Aorta (tissue), 5 donors: ENCODE measurements at places on chromosomes 5 and 9.

DNA sequence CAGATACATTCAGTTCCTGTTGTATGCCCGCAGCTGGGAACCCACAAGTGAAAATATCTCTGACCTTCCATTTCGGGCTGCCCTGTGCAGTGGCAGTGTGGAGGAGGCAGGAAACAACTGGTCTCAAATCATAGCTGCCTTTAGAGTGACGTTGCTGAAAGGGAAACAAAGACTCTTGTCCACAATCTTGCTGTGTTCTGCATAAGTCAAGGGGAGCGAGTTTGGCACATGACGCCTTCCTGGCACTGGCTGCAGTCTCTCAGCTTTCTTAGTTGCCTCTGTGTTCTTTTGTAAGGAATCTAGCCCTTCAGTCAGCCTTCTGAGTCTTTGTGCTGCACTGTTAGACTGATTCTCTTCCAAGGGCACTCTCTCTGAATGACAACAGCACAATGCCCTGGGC lies 24.0 kb downstream of the ADAMTS16 start:
- no peak for DNase-seq

DNA sequence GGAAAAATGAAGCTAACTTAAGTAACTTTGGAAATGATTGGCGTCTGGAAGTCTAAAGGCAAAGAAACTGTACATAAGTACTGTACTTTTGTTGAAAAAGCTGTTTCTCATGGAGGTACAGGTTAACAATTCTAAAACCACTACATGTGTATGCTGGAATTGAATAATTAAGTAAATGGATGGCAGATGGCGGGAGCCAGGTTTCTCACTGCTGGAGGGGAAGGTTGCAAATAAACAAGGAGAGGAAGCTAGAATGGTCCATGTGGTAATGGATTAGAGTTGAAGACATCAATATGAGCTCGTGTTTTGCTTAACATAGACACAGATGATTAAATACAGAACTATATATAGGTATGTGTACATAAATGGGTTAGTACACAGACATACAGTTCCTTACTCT lies 43.2 kb upstream of the ASTN2 start:
- DNase-seq: no peak

DNA sequence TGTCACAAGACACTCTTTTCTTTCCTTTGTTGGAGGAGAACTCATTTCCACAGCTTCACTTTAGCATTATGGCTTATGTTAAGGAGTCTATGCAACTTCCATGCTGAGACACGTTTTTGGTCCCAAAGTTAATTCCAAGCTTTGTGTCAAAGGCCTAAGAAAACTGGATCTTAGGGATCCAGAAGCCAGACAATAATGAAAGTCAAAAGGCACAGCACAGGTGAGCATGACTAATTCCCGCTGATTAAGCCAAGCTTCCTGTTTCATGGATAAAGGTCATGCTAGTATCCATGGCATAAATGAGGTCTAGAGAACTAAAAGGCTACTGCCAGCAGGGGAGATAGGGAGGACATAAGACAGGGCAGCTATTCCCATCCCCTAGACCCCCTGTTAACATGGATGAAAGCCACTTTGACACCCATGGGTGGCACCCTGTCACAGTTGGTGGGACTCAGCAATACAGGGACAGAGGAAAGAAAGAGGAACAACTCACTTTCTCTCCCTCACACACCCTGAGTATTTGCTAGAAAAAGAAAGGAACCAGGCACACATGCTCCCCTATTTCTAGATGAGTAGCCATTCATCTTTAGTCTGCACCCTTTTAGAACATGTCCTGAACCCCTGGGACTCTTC lies 438.1 kb upstream of the CDH9 start:
- DNase-seq: no peak

DNA sequence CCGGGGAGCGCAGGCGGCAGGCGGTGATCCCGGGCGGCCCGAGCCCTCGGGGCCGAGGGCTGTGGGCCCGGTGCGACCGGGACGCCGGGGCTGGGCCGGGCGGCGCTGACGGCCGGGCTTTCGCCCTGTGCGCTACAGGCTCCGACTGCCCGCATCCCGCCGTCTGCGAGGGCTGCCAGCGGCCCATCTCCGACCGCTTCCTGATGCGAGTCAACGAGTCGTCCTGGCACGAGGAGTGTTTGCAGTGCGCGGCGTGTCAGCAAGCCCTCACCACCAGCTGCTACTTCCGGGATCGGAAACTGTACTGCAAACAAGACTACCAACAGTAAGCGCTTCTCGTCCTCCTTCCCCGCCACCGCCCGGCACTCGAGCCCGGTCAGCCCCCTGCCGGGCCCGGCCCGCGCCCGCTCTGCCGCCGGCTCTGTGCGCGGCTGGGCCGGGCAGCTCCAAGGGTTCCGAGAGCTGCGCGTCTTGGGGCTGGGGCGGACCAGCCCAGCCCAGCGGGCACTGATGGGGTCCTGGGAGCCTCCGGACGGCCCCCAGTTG lies 1.6 kb downstream of the LMX1B start:
- no peak for DNase-seq

- no peak for DNase-seq
Observed at GRCh38 chr9:69922646-69923045, 102.0 kb downstream of the CFAP95 start.

GRCh38 chr5:9139344-9139743 lies 406.5 kb downstream of the SEMA5A start:
- DNase-seq: no peak

GRCh38 chr9:78967596-78968217 lies 604.1 kb upstream of the TLE4 start:
- DNase-seq: no peak

DNA sequence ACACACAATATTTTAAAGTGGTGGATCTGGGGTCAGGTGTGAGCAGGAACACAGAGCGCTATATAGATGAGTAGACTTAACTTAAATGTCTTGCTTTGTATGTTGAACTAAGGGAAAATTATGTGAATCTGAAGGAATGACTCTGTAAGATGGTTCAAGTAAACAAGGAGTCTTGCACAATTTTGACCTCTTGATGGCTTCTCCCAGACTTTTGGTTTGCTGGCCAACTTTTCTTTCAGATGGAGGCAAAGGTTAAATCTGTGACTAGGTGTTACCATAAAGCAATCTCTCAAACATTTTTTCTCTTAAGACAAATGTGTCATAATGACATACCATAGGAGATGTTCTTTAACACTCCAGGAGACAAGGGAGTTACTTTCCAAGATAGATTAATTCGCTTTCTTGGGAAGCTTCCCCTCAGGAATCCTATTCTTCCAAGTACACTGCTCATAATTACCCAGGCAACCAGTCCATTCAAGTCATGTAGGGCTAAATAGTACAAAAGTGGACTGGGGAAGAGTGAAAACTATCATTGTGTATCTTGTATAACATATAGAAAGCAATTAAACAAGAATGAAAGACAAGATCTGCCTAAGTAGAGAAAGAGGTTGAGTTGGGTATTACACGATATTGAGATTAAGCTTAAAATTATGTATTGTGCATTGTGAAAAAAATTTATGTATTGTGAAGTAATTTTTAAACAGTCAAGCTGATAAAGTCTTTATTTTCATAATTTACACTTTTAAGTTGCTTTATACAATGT lies 60.3 kb upstream of the SLC27A6 start:
- no peak for DNase-seq

DNA sequence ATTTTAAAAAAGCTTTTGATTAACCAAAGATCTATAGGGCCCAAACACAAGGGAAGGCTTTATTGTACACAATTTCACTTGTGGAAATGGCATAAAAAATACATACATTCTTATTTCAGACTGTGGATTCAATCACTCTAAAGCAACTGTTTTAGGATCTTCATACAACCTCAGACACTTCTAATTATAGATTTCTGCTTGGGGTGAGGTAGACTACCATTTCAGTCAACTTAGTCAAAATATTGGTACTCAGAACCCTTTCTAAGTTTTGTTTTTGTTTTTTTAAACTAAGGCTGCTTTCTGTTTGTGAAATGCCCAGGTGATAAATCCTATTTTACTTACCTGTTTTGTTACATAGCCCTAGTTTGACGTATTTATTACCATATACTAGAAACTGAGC lies 284.5 kb upstream of the RASA1 start:
- no peak for DNase-seq

GRCh38 chr5:173308226-173308625 lies 20.0 kb downstream of the STC2 start:
- DNase-seq: no peak

DNA sequence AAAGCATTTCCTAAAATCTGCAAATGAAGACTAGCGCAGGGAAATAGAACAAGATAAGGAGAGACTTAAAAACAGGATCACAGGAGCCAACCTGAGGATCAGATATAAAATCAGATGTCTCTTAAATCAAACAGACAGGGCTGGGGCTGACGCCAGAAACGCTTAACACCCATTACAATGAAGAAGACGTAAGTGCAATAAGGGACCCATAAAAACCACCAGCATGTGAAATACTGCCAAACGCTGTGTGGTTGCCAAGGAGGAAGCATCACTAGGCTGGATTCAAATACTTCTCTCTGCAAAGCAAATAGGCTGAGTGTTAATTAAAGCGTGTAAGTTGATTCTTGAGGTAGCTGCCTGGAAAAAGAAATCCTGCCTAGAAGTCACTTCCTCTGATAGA lies 74.4 kb upstream of the ATP10B start:
- DNase-seq: no peak

DNA sequence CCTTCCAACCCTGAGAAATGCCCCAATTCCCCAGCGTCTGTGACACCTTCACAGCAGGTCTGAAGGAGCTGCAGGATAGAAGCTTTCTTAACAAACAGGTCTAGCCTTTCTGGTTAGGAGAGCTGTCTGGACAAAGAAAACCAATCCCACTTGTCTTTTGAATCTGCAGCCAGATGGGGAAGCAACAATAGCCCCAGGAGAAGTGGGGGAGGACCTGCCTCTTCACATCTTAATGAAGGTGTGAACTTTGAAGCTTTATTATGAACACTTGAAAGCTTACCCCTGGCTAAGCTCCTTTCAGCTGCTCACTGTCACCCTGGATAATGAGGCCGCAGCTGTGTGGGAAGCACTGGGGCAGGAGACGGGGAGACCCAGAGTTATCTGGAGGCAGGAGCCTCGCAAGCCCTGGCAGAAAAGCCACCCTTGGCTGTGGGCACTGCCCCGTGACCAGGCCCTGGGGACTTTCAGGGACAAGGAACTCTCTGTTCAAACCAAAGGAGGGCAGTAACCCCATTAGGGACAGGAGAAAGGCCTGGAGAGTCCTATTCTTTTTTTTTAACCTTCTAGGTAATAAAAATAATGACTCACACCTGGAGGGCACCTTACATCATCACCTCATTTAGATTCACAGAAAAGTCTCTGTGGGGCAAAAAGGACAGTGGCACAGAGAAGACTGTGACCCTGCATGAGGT lies 151.8 kb upstream of the RAD23B start:
- DNase-seq: no peak

- no peak for DNase-seq
Observed at GRCh38 chr5:176676361-176676824, 29.1 kb downstream of the TSPAN17 start.

GRCh38 chr9:69546265-69546664 lies 125.9 kb downstream of the APBA1 start:
- DNase-seq: no peak

DNA sequence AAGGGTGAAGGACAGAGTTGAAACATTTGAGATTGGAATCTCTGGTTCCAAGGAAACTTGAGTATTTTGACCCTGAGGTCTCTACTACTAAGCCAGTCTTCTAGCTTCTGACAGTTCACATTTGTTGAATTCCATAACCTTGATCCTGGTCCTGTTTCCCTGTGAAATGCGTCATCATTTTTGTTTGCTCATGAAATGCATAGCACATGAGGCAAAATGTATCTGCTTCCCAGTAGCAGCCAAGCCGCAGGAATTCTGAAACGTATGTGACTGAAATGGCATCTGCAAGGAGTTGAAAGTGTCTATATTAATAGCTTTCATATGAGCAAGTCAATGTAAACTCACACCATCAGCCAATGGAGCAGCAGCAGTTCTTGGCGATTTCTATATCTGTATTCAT lies 307.9 kb downstream of the CSNK1G3 start:
- no peak for DNase-seq

DNA sequence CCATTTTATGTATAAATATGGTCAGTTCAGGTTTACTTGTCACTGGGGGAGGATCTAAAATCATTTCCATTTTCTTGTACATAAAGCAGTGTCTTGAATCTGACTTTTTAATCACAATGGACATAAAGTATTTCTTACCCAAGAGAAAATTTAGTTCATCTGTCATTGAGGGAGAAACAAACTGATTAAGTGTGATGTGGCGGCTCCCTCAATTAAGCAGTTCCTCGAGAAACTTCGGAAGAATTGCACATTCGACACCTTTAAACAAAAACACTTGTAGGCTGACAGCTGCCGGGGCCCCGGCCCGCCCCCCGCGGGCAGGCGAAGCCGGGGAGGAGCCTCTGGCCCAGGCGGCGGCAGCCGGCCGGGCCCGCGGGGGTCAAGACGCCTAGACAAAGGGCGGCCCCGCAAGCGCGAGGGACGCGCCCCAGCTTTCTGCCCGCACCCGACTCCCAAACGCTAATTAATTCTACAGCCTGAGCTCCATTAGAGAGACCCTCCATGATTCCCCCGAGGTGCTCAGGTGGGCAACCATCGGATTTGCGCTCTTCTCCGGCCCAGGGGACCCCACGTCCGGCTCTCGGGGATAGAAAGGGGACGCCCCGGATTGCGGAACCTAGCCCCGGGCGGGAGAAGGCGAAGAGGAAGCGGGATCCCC lies 750 bp downstream of the TRIM36 start:
- peak; percentile 82 for DNase-seq

DNA sequence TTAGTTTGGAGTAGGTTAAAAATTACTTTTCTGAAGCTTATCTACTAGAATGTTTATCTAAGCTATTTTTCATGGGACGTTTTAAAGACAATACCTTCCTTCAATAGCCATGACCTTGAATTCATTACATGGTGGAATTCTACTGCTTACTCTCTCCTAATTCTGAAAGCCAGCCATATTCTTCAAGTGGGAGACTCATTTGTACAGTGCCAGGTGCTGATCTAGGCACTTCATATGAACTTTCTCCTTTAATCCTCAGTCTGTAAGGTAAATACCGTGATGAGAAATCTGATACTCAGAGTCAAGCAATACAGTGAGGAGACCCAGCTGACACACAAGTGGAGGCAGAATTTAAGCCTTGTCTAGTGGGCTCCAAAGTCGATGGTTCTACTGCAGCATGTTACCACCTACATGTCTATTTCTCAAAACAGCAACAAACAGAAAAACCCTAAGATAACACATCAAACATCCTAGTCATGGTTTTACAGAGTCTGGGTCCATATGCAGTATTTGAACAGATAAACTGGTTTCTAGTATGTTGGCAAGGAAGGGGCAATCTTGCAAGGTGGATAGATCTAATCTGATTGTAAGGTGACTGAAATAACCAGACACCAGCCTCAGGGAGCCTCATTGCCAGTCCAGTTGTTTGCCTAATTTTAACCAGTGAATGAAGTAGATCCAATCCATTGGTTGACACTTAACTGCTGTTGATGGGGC lies 243.7 kb downstream of the PIK3R1 start:
- DNase-seq: no peak

DNA sequence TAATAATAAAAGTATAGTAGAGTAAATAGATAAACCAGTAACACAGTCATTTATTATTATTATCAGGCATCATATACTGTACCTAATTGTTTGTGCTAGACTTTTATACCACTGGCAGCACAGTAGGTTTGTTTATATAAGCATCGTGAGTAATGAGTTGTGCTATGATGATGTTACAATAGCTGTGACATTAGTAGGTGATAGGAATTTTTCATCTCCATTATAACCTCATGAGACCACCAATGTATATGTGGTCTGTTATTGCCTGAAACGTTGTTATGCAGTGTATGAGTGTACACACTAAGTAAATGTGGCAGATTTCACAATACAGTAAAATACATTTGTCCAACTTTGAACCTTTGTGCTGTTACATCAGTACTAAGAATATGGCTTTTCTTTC lies 72.7 kb upstream of the SPATA31D4 start:
- no peak for DNase-seq

- peak; percentile 65 for DNase-seq
Observed at GRCh38 chr9:132507670-132508469, 74.5 kb upstream of the BARHL1 start.
